ENCODE measurements at places on chromosomes 2 and 18.

- DNase-seq = no peak
Measured at GRCh38 chr2:173357346-173357745, 2.7 kb downstream of the CDCA7 start.

DNA sequence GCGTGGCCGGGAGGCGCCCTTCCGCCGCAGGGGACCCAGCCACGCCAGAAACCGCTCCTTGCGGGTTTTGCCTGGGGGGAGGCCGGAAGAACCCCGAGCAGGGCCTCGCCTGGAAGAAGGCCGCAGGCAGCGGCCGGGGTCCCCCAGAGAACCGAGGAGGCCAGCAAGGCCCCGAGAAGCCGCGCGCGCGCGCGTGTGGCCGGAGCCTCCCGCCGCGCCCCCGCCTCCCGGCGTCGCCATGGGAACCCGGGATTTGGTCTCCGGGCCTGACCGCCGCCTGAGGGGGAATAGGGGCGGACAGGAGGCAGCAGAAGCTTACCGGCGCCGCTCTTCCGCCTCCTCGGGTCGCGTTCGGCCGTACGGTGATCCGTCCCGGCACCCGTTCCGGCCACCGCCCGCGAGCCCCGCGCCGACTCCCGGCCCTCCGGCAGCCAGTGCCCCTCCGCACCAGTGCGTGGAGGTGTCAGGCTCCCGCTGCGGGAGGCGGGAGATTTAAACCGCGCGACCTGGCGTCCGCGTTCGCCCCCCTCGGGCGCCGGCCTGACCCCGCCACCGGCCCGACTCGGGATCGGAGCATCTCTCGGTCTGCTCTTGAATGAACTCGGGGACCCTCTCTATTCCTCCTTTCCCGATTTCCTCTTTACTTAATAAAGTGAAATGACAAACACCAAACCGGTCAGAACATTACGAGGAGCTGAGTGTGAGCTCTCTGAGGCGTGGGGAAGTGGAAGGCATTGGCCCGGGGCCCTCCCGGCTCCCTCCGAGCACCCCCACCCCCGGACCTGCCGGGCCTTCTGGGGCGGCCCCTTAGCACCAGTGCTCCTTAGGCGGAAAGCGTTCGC lies at the start of gene ICA1L:
TSS of gene ICA1L (minus strand) at position 467 of the 842 bp plus-strand sequence. CDS start 42,757 bp downstream, outside the sequence.
- DNase-seq = peak; percentile 72

GRCh38 chr2:32810909-32811495 lies 135.8 kb upstream of the LTBP1 start:
- DNase-seq = no peak

DNA sequence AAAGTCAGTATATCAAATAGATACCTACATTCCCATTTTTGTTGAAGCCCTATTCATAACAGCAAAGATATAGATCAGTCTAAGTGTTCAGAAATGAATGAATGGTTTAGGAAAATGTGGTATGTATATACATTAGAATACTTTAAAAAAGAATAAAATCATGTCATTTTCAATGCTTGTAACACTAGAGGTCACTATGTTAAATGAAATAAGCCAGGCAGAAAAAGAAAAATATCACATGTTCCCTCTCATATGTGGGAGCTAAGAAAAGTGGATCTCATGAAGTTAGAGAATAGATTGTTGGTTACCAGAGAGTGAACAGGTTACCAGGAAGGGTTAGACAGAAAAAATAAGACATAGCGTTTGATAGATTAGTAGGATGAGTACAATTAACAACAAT lies 1111.0 kb upstream of the SLC39A10 start:
- DNase-seq = no peak

GRCh38 chr2:52835909-52836308 lies 931.7 kb upstream of the CHAC2 start:
- no peak for DNase-seq

DNA sequence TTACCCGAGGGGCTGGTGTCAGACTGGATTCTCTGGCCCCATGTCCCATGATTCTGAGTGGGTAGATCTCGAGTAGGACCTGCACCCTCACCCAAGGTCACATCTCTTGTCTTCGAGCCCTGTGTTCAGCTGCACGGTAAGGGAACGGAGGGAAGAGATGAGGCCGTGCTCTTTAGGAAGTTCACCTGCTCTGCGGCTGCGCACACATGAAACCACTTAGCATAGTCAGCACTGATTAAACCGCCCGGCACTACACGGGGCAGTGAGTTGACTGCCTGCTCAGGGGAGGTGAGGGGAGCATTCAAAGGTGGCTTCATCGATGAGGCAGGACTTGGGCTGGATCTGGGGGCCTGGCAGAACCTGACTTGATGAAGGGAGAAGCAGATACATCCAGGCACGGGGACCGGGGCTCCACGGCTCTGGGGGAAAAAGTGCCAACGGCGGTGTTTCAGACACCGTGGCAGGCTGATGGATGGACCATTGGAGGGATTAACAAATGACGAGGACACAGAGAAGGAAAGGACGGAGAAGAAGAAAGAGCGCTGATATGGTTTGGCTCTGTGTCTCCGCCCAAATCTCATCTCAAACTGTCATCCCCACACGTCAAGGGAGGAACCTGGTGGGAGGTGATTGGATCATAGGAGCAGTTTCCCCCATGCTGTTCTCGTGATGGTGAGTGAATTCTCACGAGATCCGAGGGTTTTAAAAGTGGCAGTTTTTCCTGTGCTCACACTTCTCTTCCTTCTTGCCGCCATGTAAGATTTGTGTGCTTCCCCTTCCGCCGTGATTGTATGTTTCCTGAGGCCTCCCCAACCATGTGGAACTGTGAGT lies 248.6 kb downstream of the CYP26B1 start:
- DNase-seq = no peak

DNA sequence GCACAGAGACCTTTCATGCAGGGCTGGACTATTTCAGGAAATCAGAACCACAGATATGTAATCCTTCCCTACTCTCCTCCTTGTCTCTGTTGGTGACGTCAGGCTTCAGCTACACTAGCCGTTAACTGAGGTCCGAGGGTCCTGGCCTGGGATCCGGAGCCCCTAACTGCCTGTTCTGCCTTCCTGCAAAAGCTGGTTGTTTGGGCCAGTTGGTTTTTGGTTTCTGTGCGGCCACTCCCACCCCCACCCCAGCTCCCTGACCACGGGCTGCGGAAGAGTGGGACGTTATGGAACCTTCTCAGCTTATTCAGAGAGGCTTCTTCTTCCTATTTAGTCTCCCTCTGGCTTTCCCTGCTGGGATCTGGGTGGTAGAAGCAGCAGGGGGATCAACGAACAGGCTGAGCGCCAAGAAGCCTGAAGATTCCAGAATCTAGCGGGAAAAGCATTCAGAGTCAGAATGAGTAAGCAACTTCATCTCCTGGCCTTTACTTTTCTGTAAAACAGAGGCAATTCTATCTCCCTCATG lies 49.3 kb upstream of the ROCK2 start:
- no peak for DNase-seq

- DNase-seq = no peak
Measured at GRCh38 chr2:23292024-23292423, 93.0 kb upstream of the KLHL29 start.

DNA sequence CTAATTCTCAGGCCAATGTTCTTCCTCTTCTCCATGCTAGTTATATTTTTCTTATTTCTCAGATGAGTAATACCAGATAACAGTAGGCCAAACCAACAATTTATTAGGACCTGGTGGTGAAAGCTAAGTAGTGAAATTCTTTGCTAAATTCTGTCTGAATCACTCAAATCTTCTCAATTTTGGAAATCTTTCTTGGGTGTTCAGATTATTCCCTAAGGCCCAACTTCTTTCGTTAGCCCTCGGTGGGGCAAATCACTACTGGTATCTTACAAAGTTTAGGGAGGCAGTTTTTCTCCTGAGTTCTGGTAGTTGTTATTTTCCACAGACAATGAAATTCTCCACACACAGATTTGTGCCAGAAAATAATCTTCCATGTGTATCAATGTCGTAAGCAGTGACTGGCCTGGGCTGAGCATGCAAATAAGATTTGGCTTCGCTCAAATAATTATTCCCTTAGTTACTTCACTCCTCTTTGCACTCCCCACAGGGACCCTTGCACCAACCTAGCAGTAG lies 443.5 kb upstream of the SLC14A2 start:
- DNase-seq = no peak

- no peak for DNase-seq
Measured at GRCh38 chr18:77140439-77141109, 8.0 kb upstream of the MBP start.
